ENCODE measurements at places on chromosomes 5 and 9.

GRCh38 chr5:170414786-170415185, 25.6 kb upstream of the KCNMB1 start:
- no peak for DNase-seq

GRCh38 chr9:121692606-121693387, 41.4 kb downstream of the DAB2IP start:
- DNase-seq = no peak

GRCh38 chr9:84583866-84584265, 85.7 kb upstream of the NTRK2 start:
- DNase-seq = no peak

DNA sequence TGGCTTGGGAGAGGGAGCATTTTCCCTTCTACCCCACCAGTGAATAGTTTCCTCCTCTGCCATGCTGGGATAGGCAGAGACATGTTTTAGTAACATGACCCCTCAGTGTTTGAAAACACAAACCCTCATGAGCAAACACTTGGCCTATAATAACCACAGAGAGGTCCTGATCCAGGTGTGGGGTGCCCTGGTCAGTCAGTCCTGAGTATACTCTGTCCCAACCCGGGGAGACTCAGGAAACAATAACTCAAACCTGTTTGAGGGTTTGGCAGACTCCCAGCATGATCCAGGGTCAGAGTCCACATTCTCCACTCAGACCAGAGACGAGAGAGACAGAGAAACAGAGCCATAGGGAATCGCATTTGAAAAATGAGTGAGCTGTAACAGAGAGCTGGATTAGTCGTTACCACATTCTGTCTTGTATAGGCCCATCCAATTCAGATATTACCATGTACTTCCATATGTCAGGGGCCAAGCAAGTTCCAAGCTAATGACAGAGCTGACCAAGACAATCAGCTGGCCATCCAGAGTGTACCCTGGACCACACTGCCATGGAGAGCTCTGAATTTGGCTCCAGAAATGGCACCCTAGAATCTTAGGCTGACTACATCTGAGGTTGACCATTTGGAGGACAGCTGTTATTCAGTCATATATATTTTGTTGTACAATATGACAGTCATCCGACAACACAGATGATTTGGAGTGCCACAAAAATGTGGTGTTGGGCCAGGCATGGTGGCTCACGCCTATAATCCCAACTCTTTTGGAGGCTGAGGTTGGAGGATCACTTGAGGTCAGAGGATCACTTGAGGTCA, 4.2 kb upstream of the CA9 start:
- no peak for DNase-seq

DNA sequence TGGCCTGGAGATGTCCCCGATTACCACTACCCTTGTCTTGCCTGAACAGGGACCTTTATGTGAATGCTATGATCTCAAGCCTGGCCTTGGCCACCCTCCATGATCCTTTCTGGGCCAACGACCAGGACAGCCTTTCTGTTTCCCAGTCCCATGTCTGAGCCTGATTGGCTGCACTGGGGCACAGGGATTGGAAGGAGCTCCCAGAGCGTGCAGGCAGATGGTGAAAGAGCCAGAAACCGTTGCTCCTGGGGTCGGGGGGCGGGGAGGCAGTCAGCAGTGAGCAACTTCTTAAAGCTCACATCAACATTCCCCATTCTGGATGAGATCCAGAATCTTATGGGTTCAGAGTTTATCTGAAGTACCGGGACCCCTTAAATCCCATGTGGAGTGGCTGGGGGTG, 84.4 kb downstream of the INSYN2B start:
- no peak for DNase-seq

- DNase-seq = no peak
Observed at GRCh38 chr9:6538666-6539071, 106.9 kb downstream of the GLDC start.

DNA sequence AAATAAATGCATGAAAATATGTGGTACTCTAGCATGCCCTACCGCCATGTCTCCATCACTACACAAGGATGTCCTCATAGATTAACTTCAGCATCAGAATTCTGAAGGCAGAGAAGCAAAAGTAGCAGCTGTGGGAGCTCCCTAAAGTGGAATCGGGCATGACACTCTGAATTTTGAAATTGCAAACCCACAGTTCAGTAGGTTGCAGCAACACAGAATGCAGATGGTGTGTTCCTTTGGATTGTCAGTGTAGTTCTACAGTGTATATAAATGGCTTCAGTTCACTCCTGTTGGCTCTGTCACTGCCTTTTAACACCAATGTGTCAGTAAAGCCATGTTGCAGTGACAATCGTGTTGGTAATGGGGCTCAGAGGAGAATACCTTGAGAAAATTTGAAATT, 973.6 kb upstream of the WWC1 start:
- DNase-seq = no peak

GRCh38 chr5:39341896-39342295, 22.4 kb downstream of the C9 start:
- DNase-seq = no peak

GRCh38 chr9:116566677-116567488, 120.2 kb upstream of the TRIM32 start:
- no peak for DNase-seq

GRCh38 chr9:131663288-131663687, 76.6 kb downstream of the RAPGEF1 start:
- DNase-seq = no peak

DNA sequence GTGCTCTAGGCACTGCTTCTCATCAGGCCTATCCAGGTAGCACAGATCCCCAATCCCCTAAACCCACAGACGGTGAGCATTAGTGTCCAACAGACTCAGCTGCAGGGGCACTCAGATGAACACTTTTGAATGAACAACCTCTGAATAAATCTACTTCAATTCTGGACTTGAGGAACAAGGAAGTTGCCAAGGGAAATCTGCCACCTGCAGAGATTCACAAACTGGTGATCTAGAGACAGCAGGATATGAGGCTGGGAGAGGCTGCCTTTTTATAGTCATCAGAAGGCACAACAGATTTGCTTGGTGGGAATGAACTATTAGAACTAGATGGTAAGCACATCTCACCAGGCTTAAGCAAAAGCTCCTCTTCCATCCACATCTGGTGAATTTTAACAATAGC, 7.0 kb upstream of the HK3 start:
- DNase-seq = no peak

DNA sequence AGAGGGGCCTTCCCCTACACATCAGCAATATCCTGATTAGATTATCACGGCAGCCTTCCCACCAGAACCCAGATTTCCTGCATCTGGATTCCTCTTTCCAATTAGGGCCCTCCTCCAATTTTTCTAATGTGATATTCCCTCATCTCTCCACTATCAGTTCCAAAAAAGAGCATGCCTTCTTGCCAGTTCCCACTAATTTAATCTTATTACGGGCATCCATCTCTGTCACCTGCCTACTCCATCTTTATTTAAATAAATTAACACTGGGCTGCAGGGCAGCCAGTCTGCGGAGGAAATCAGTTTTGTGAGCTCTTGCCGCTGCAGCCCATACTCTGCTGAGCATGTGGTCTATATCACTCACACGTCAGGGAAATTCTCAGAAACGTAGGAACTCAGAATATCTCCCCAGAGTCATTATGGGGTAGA, 16.6 kb upstream of the FBP2 start:
- no peak for DNase-seq

- DNase-seq = no peak
Observed at GRCh38 chr5:151895660-151896030, 29.0 kb downstream of the GLRA1 start.

GRCh38 chr5:135372654-135373381, 26.2 kb downstream of the MACROH2A1 start:
- DNase-seq = no peak

- DNase-seq = no peak
Observed at GRCh38 chr9:30982301-30982700, 1402.1 kb upstream of the ACO1 start.

GRCh38 chr9:68426755-68427154, 70.3 kb downstream of the PGM5 start:
- no peak for DNase-seq

- no peak for DNase-seq
Observed at GRCh38 chr9:101029315-101030085, 973 bp downstream of the PLPPR1 start.

DNA sequence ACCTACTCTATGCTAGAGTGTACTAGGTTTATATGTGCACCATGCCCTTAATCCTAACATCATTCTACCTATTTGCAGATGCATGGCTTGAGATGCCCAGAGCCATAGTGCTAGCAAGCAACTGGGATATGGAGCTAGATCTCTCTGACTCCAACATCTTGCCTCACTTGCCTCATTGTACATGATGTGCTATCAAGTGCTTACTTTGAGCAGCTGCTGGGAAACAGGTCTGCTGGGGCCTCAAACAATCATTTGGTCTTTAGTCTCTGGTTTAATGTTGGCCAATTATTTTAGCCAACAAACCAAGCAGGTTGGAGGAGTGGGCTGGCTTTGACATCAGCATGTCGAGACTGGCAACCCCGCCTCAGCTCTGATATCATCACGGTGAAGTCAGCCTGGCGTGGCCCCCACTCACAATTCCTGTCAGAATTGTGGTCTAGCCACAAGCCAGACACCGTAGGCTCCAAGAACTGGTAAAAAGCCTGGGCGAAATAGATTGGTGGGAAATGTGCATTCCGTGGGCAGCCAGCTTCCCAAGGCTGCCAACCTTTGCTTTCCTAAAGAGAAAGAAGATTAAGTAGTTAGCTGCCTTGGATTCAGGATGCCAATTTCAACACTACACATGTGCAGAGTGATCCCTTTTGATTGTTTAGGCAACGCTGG, 21.1 kb upstream of the GAS1 start:
- no peak for DNase-seq

DNA sequence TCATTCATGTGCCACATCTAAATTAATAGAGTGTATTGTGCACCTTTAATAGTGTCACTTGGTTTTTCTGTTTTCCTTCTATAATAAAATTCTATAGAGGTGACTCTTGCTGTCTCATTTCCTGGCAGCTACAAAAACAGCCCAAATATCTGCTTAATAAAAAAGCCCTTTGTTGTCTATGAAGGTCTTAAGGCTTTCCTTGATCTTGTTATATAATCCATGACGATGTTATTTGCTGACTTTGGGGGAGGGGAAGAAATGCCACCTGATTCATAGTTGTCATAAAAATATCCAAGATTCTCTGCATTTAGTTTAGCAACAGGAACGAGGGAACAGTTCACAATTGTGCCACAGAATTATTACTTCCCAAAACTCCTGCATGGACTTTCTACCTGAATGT, 31.3 kb downstream of the CPEB4 start:
- DNase-seq = no peak

- DNase-seq = no peak
Observed at GRCh38 chr9:87783180-87783579, 57.3 kb downstream of the CTSL start.

- no peak for DNase-seq
Observed at GRCh38 chr5:136729901-136730355, 364.6 kb upstream of the TRPC7 start.

- no peak for DNase-seq
Observed at GRCh38 chr5:2805080-2805479, 53.6 kb upstream of the IRX2 start.

DNA sequence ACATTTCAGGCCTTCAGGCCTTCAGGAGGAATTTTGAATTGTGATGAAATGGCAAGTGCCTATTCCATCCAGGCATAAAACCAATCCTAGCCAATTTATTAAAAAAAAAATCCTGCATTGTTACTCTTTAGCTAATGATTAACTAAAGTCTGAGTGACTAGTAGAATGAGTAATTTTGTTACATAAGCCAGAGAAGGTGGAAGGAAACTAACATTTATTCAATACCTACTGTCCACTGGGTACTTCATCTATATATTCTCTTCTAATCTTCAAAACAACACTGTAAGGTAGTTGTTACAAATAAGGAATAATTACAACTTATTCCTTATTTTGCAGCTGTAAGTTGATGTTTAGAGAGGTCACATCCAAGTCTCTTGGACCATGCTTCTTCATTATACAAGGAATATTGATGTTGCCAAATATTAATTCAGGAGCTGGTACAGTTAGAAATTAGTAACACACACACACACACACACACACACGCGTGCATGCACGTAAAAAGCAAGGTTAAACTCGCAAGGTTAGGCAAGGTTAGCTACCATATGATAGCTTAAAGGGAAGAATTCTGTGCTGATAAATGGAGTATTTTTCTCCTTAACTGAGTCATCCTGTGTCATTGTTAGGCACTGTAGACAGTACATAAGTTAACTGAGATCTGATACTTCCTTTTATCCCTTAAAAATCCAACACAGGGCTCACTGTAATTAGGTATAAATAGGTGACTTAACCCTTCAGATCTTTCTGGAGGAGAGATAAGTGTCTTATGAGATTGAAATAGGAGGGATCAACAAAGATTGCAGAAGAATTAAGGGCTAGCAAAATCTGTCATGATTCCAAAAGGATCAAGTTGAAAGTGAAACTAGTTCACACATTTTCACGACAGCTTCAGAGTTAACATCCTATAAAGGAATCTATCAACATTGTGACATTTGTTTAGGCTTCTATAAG, 596.9 kb downstream of the PDE4D start:
- DNase-seq = no peak

DNA sequence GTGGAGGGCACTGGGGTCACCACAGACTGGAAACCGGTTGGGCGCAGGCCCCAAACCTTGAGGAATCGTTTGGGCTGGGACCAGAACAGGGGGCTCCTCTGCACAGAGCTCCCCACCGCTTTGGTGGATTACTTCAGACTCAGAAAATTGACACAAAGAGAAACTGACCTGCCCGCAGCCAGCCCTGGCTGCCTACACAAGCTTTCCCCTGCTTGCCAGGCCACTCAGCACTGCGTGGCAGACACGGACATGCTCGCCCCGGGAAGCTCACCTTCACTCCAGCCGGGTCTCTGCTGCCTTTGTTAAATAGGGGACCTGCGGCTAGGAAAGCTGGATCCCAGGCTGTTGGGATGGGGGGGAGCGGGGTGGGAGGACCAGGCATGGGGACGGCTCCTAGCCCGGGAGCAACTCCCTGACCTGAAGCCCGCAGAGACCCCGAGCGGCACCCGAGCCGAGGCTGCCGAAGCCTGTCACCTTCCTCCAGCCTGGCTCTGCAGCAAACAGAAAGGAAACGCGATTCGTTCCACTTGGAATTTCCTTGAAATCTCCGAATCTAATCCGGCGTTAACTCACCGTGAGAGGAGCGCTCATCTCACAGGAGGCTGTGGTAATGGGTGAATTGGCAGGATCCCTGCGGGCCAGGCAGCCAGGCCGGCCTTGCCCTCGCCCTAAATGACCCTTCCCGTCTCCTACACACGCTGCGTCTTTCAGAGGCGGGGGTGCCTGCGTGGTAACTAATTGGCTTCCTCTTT, 8.8 kb downstream of the PAX5 start:
- DNase-seq = no peak

- DNase-seq = no peak
Observed at GRCh38 chr9:129273941-129274684, 96.1 kb upstream of the IER5L start.
